Activated CD4-positive, alpha-beta memory T cell treated with anti-CD3 and anti-CD28 coated beads, Interleukin-2, amount 10 ng/mL, durations not matched to agents 7 days and 5 days (primary cell): ENCODE measurements at places on chromosomes 3 and 15. TPM values are rescaled to one million over a fixed set of nuclear protein-coding genes. Genes with fewer than 3 reads are reported as not detected.

- no peaks in the 10 kb centered on the region for H3K36me3 ChIP-seq
- no peak for DNase-seq
- no peaks in the 10 kb centered on the region for H3K4me1 ChIP-seq
- H3K27me3 ChIP-seq, result peaks cover 3% of the 10 kb centered on the region
- H3K27ac ChIP-seq, result no peak overlapping the region
- no peak overlapping the region for H3K4me3 ChIP-seq
These were observed 82.1 kb upstream of the RAD18 start for GRCh38 chr3:9045371-9045770.

GRCh38 chr3:180059356-180059755 lies 22.6 kb upstream of the PEX5L start:
- no peak overlapping the region for H3K4me3 ChIP-seq
- DNase-seq, result no peak
- no peaks in the 10 kb centered on the region for H3K36me3 ChIP-seq
- H3K4me1 ChIP-seq, result no peaks in the 10 kb centered on the region

DNA sequence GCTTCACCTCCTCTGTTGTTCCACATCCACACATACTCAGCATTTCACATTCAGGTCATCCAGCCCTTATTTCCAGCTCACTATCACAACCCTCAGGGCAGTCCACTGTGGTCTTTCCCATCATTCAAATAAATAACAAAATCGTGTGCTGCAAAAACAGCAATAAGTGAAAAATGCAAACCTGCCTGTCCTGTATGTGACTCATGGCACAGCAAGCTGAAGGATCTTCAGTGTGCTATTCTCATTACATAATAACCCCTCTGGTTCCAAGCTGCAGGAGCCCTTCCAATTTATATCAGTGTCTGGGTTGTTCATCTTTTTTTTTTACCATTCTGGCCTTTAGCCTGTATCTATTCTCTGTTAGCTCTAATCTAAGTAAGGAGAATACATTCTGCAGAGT lies 185.3 kb upstream of the UBE2E2 start:
- no peak for DNase-seq
- no peaks in the 10 kb centered on the region for H3K4me1 ChIP-seq
- H3K4me3 ChIP-seq, result no peak overlapping the region
- no peaks in the 10 kb centered on the region for H3K36me3 ChIP-seq
- H3K27ac ChIP-seq, result no peak overlapping the region

- no peaks in the 10 kb centered on the region for H3K27me3 ChIP-seq
- H3K4me1 ChIP-seq, result no peaks in the 10 kb centered on the region
- H3K27ac ChIP-seq, result no peak overlapping the region
- no peak overlapping the region for H3K4me3 ChIP-seq
- no peaks in the 10 kb centered on the region for H3K36me3 ChIP-seq
These were observed 307.0 kb downstream of the ARPP21 start for GRCh38 chr3:35946121-35946853.

The PLA2G4F gene
- not detected for total RNA-seq

DNA sequence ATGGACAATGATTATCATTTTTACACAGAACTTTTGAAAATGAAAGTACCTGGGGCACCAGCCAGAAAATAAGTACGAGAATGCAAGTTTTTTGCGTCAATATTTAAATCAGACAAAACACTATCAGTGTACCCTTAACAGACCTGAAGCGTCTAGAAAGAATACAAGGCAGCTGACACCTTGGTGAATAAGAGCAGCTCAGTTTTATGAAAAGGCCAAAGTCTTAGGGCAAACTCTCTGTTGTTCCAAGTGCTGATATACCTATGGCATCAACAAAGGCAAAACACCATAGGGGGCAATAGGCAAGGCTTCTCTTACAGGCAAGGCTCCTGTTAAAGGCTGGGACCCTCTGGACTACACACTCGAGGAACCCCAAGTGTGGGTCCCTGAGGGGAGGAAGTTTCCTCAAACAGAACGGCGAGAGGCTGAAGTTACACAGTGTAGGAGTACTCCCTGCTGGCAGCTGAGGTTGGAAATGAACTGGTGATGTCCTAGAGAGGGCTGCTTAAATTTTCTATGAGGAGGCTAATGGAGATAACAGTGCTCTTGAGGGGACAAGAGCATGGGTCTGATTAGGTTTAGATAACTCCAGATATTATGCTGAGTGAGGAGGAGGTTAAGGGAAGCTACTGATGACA lies 291.0 kb downstream of the TIGIT start:
- no peak overlapping the region for H3K27ac ChIP-seq
- H3K4me3 ChIP-seq, result no peak overlapping the region
- DNase-seq, result no peak
- peaks cover 5% of the 10 kb centered on the region for H3K4me1 ChIP-seq
- H3K36me3 ChIP-seq, result no peaks in the 10 kb centered on the region

DNA sequence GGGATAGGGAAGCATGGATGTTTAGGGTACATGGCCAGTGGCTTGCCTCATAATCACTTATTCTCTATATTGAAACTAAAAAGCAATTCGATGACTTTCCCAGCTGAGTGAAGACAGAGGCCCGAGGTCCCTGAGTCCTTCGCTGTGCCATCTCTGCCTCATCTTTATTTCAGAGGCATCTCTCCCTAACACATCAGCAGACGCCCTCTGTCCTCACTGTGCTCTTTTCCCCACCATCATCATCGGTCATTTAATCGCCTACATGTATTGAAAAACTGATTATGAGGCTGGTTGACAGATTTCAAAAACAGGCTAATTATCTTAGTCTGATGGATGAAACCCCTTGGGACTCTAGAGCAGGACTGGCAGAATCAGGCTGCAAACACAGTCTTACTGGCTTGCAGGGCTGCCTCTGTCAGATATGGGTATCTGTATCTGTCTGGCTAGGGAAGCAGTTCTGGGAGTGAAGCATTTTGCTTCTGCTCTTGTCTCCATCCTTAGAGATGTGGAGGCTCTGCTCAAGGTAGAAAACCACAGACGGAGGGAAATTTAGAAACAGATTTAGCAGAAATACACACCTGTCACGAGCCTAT lies 291.0 kb upstream of the CHRM5 start:
- no peak overlapping the region for H3K4me3 ChIP-seq
- no peak for DNase-seq
- peaks cover 10% of the 10 kb centered on the region for H3K27me3 ChIP-seq
- H3K27ac ChIP-seq, result no peak overlapping the region

- peaks cover 33% of the 10 kb centered on the region for H3K36me3 ChIP-seq
- no peak overlapping the region for H3K27ac ChIP-seq
- H3K27me3 ChIP-seq, result no peaks in the 10 kb centered on the region
- DNase-seq, result no peak
- H3K4me1 ChIP-seq, result peaks cover 21% of the 10 kb centered on the region
These were observed 21.6 kb downstream of the LIMD1 start for GRCh38 chr3:45616158-45616557.

The PP2D1 gene
- total RNA-seq, result not detected

- H3K4me3 ChIP-seq, result no peak overlapping the region
- DNase-seq, result no peak
- H3K36me3 ChIP-seq, result peaks cover 5% of the 10 kb centered on the region
- peaks cover 13% of the 10 kb centered on the region for H3K4me1 ChIP-seq
- peaks cover 23% of the 10 kb centered on the region for H3K27me3 ChIP-seq
These were observed 26.5 kb downstream of the SPINK8 start for GRCh38 chr3:48306860-48307530.

DNA sequence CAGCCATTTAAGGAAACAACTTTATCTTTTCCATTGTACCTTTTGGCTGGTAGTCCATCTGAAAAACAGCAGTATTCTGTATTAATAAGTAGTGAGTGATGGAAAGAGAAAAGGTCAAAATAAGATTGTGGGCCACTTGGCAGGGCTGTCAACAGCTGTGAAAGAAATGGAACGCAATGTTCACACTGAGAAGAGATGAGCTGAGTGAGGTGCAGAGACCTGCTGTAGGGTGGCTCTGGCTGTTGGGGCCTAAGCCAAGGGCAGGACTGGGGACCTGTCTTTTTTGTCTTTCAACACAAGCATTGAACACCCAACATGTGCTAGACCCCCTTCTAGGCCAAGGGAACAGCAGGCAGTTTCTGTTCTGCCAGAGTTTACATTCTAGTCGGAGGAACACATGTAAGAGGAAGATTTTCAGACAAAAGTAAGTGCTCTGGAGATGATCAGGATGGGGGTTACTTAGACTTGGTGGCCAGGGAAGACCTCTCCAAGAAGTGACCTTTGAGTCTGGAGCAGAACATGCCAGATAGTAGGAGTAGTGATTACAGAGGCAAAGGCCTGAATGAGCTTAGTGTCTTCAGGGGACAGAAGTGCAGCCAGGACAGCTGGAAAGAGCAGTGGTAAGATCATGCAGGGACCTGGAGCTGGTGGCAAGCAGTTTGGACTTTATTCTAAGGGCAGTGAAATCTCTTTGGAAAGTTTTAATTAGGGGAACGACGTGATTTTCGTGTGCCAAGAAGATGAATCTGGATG lies 29.6 kb downstream of the TSEN2 start:
- no peaks in the 10 kb centered on the region for H3K4me1 ChIP-seq
- H3K36me3 ChIP-seq, result no peaks in the 10 kb centered on the region
- H3K4me3 ChIP-seq, result no peak overlapping the region

DNA sequence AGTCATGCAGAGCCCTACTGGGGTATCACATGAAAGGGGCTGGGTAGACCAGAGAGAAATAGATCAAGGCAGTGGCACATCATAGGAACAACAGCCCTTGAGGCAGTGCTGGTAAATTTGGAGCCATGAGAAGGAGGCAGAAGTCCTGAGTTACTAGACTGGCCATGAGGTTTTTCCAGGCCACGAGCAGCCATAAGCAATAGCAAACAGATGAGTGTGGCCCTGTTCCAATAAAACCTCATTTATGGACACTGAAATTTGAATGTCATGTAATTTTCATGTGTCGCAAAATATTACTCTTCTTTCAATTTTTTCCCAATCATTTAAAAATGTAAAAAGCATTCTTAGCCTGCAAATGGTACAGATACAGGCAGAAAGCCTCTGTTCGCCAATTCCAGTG lies 28.1 kb upstream of the LRRN1 start:
- no peaks in the 10 kb centered on the region for H3K4me1 ChIP-seq
- H3K27ac ChIP-seq, result no peak overlapping the region
- H3K36me3 ChIP-seq, result no peaks in the 10 kb centered on the region

GRCh38 chr3:194690501-194691372 lies 5.1 kb downstream of the FAM43A start:
- H3K27ac ChIP-seq, result no peak overlapping the region
- no peak overlapping the region for H3K4me3 ChIP-seq

- no peaks in the 10 kb centered on the region for H3K27me3 ChIP-seq
- peaks cover 23% of the 10 kb centered on the region for H3K4me1 ChIP-seq
- H3K36me3 ChIP-seq, result no peaks in the 10 kb centered on the region
These were observed 110.8 kb downstream of the TBC1D5 start for GRCh38 chr3:17631609-17632008.

- H3K27me3 ChIP-seq, result no peaks in the 10 kb centered on the region
- no peak overlapping the region for H3K4me3 ChIP-seq
- H3K27ac ChIP-seq, result no peak overlapping the region
- no peaks in the 10 kb centered on the region for H3K4me1 ChIP-seq
- no peak for DNase-seq
These were observed 183.7 kb upstream of the LRRN1 start for GRCh38 chr3:3615533-3615932.

DNA sequence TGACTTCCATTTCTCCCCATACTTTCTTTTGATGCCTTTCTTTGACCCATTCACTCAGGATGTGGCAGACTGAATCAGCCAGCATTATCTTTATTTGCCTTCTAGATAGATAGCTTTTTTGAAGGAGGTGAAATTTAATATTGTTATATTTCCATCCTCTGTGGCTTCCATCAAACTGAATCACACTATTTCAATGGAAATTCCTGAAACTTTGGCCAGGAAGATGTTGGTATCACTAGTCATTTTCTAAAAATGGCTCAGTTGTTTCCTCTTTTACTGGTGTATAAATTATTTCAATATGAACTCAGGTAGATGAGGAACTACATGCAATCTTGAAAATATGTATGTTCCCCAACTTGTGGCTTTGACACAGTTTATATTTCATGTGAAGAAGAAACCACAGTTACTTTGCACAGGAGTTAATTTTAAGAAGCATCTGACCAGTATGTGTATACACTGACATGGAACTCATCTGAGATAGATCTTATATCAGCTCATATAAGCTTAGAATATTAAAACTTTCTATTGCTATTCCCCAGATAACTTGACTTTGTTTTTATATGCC lies 248.3 kb downstream of the CGGBP1 start:
- no peak overlapping the region for H3K27ac ChIP-seq
- DNase-seq, result no peak
- H3K36me3 ChIP-seq, result no peaks in the 10 kb centered on the region
- H3K4me1 ChIP-seq, result no peaks in the 10 kb centered on the region
- no peak overlapping the region for H3K4me3 ChIP-seq

- H3K4me1 ChIP-seq, result no peaks in the 10 kb centered on the region
- no peak overlapping the region for H3K4me3 ChIP-seq
- no peaks in the 10 kb centered on the region for H3K36me3 ChIP-seq
- peaks cover 54% of the 10 kb centered on the region for H3K27me3 ChIP-seq
These were observed 7.8 kb downstream of the FAM240A start for GRCh38 chr3:46619845-46620778.

The OR5K4 gene
- total RNA-seq, result not detected

The ARHGEF26 gene
- total RNA-seq, result 0.13 TPM

The OXTR gene
- total RNA-seq, result 0.35 TPM

The OR5K2 gene
- not detected for total RNA-seq

- H3K4me3 ChIP-seq, result no peak overlapping the region
- no peak overlapping the region for H3K27ac ChIP-seq
- H3K4me1 ChIP-seq, result no peaks in the 10 kb centered on the region
- H3K27me3 ChIP-seq, result no peaks in the 10 kb centered on the region
These were observed 129.7 kb downstream of the PROS1 start for GRCh38 chr3:93843981-93844380.
